Stimulated activated CD8-positive, alpha-beta memory T cell treated with anti-CD3 and anti-CD28 coated beads, Interleukin-7, amount 100 ng/mL, for 4 hours (primary cell): ENCODE measurements at places on chromosomes 4 and X.

DNA sequence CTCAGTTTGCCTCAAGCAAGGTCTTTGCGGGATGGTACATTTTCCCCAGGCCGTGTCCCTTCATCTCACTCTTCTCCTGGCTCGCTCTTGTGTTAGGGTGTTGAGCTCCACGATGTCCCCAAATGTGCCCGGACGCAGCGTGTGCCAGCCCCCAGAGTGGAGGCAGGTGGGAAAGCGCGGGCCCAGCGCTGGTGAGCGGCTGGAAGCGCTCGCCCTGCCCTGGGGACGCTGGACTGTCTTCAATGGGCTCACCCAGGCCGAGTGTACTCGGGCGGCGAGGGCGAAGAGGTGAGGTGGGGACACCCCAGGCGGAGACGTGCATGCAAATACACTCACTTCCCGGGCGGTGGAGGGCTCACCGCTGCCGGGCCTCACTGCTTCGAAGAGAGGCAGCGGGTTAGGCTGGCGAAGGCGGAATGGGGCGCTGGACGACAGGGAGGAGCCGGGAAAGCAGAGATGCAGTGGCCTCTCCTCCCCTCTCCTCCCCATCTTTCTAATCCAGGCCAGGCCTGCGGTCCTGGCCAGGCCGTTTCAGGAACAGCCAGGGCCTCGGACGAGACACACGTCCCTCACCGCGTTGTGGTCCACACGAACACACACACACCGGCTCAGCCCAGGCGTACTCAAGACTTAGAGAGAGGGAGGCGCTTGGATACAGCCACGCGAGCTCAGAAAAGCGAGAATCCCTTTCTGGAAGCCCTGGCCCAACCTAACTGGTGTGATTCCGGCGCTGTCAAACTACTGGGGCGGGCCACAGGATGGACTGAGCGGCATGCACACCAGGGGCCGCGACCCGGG lies 2.2 kb downstream of the NKX6-1 start:
- DNase-seq, result no peak

- no peak for DNase-seq
Measured at GRCh38 chr4:24244663-24245490, 339.5 kb downstream of the DHX15 start.

DNA sequence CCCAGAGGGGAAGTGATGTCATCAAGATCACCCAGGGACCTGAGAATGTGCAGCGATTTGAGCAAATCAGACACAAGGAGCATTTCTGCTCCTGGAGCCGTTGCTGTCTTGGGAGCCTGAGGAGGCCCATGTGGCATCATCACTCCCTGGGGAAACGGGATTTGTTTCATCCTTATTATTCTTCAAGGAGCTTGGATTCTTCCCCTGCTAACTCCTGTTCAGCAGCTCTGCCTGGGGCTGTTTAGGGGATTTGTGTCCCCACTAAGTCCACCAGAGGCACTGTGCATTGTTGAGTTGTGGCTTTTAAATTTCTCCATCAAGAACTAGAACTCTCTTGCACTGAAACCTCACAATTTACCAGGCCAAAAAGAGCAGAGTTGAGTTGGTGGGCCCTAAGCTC lies 104.2 kb upstream of the MSX1 start:
- no peak for DNase-seq

DNA sequence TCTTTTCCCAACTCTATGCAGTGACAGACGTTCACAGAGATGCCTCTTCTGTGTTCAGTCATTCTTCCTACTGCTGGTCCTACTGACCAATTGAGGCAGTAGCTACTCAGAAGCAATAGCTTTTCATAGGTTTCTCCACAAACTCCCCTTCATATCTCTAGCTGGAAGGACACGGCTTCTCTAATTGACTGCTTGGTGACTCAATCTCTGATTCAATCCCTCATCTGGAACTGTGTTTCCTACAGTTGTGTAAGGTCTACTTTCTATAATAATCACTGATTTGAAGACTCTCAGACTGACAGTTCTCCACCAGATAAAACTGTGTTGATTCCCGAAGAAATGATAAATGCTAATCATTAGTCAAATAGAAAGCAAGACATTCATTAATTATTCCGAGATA lies 111.5 kb downstream of the DTHD1 start:
- DNase-seq, result no peak

GRCh38 chr4:151715881-151716280 lies 44.9 kb downstream of the GATB start:
- DNase-seq, result no peak

DNA sequence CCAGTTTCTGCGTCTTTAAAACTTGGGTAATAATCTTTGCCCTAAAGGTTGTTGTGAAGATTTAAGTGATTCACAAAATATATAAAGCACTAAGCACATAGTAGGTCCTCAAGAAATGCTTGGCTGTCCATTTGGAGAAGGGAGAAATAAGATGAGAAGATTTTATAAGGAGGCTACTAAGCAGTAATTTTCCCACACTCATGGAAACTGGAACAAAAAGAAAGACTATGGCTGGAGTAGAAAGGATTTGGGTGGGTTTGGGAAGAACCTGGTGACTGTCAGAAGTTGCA lies 47.0 kb downstream of the PRPS1 start:
- DNase-seq, result no peak

GRCh38 chr4:24702281-24702680 lies 93.1 kb upstream of the SOD3 start:
- DNase-seq, result no peak

DNA sequence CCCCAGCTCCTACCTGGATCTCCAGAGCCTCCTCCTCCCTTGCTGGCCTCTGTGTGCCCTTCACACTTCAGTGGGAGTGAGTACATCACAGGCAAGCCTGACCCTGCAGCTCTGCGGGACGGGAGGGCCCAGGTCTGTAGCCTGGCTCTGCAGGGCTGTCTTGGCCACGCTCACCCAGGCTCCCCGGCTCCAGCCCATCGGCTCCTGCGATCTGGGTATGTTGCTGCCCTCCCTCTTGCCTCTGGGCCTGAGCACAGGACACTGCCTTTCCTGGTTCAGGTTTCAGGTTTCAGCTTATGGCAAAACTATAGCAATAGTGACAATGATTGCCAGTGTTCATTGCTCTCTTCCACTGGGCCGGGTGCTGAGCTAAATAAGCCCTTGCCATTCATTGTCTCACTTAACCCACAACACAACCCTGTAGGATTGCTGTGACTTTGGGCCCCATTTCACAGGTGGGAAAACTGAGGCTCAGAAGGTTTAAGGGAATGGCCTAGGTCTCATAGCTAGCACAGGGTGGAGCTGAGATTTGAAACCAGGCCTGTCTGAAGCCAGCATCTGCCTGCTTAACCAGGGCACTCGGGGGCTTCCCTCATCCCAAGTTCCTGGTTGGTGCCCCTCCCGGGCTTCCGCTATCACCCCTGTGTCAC lies 44.6 kb upstream of the SORCS2 start:
- DNase-seq, result no peak

GRCh38 chrX:154715825-154716224 lies 35.1 kb downstream of the GAB3 start:
- no peak for DNase-seq
